CD4-positive, alpha-beta T cell treated with Interleukin-4 for 1 hour (primary cell): ENCODE measurements at places on chromosomes 6 and 20.

GRCh38 chr20:59580991-59581401 lies 23.3 kb upstream of the PHACTR3 start:
- DNase-seq = no peak

GRCh38 chr6:2714111-2714895 lies 36.4 kb downstream of the MYLK4 start:
- DNase-seq = no peak

GRCh38 chr6:51915098-51915497 lies 172.3 kb downstream of the PKHD1 start:
- DNase-seq = no peak

- no peak for DNase-seq
These were observed 31.5 kb upstream of the TBC1D32 start for GRCh38 chr6:121365536-121366521.

DNA sequence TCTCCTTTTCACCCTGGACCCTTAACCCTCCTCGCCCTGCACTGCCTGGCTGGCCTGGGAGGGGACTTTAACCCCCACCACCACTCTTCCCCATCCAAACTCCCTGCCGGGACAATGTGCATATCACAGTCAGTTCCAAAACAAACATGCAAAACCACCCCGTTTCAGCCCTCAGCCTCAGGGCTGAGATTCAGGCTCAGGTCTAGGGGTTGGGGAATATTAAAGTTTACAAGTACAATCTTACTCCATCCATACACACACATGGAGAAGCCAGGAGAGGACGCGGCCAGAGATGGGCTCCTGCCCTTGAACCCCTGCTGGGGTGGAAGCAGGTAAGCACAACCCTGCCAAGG lies 534 bp downstream of the KIAA1755 start:
- DNase-seq = no peak

- no peak for DNase-seq
These were observed 38.4 kb downstream of the KIF25 start for GRCh38 chr6:168035661-168036545.

DNA sequence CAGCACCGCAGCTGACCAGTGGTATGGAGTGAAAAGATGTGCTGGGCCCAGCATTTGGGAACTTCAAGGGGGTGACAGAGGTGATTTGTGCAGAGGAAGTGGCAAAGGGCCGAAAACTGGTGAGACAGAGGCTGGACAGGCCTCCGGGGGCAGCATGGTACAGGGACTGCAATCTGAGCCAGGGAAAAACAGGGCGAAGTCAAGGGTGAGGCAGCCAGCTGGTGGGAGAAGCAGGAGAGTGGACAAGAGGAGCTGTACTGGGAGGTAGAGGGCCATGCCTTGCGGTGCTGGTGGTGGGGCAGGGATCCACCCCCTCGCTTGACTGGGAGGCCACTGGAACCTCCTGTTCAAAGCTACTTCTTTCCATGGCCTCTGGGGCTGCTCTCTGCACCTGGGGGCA lies 7.3 kb upstream of the GFRA4 start:
- no peak for DNase-seq

- DNase-seq = no peak
These were observed 23.4 kb upstream of the INSM1 start for GRCh38 chr20:20344476-20344875.

GRCh38 chr6:37826188-37826587 lies 6.7 kb downstream of the ZFAND3 start:
- DNase-seq = no peak

- no peak for DNase-seq
These were observed 187.4 kb downstream of the TENT5A start for GRCh38 chr6:81565071-81565470.

DNA sequence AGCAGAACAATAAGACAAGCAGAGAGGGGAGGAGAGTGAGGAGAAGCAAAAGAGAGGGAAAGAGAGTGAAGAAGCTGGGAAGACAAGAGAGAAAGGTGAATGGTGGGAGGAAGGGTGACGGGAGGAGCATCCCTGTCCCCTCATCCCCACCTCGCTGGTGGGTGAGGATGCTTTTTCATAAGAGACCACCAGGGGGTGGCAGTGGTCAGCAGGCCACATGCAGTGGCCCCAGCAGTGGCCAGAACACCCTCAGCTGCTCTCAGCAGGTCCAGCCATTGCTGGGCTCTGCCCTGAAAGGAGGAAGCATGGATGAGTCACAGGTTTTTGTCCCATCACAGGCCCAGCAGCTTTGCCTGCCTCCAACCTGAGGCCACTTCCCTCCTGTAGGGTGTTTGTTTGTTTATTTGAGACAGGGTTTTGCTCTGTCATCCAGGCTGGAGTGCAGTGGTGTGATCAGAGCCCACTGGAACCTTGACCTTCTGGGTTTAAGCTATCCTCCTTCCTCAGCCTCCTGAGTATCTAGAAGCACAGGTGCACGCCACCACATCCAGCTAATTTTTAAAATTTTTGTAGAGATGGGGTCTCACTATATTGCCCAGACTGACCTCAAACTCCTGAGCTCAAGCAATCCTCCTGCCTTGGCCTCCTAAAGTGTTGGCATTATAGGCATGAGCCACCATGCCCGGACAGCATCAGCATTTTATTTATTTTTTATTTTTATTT lies 24.0 kb downstream of the FGD2 start:
- DNase-seq = peak; percentile 60

DNA sequence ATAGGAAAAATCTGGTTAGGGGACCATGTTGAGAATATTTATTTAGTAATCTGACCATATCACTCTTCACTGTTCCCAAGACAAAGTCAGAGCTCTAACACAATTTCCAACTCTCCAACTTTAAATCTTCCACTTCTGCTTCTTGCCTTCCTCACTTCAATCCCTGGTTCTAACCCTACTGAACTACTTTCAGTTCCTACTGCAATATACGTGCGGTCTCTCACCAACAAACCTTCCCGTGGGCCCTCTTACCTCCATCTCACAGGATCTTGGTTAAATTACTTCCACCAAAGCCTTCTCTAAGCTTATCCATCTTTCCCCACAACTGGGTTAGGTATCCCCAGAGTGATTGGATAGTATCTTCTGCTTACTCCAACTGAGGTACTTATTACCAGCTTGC lies 8.0 kb downstream of the EIF2S2 start:
- DNase-seq = no peak

DNA sequence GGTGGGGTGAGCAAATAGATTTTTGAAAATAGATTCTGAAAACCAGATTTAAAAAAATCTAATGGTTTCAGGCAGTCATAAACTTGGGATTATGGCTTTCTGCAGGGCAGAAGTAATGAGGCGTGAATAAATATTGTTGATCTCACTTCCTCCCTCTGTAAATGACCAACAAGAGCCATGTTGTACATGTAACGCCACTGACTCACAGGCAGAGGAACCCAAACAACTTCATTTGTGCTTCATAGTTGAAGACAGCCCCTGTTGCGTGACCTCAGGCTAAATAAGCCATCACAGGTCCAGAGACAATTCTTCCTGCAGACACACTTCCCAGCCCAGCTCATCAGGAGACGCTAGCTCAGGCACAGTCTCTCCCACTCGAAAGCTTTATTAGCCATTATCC lies 59.1 kb upstream of the F13A1 start:
- no peak for DNase-seq

DNA sequence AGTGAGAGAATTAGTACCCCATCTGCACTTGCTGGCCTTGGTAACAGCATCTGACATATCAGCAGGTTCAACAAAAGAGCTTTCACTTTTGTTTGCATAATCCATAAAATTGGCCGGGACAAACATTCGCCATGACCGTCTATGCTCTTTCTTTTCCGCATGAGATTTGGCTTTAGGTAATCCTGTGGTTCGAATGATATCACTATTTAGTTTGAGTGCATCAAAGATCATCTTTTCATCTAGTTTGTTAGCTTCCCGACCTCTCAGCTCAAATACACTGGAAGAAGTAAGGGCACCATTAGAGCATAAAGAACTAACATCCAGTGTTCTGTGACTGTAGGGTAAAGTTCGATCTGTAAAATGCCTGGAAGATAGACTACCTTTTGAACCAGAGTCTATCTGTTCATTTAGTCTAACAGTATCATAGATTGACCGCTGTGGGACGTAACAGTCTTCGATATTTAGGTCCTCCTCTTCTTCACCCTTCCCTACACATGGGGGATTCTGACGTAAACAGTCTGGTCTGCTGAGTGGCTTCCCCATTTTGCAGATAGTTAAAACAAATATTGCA lies 101.6 kb downstream of the DST start:
- no peak for DNase-seq

- DNase-seq = no peak
These were observed 52.6 kb upstream of the CCDC167 start for GRCh38 chr6:37552267-37552666.

DNA sequence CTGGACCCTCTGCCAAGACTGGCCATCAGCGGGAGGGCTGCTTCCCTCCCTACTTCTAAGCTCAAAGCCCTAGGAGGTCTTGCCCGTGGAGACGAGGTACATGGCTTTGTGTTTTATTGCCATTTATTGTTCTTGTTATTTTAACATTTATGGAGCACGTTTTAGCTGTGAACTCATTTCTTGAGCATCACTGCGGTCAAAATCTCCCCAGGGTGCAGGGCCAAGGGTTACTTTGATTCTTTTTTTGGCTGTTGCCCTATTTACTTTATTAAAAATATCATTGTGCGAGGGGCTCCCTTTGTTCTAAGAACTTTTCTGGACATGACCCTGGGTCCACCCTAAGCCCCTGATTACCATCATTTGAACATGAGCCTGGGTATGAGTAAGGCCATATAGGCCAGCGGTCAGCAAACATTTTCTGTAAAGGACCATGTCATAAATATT lies 51.6 kb downstream of the EYA2 start:
- no peak for DNase-seq

DNA sequence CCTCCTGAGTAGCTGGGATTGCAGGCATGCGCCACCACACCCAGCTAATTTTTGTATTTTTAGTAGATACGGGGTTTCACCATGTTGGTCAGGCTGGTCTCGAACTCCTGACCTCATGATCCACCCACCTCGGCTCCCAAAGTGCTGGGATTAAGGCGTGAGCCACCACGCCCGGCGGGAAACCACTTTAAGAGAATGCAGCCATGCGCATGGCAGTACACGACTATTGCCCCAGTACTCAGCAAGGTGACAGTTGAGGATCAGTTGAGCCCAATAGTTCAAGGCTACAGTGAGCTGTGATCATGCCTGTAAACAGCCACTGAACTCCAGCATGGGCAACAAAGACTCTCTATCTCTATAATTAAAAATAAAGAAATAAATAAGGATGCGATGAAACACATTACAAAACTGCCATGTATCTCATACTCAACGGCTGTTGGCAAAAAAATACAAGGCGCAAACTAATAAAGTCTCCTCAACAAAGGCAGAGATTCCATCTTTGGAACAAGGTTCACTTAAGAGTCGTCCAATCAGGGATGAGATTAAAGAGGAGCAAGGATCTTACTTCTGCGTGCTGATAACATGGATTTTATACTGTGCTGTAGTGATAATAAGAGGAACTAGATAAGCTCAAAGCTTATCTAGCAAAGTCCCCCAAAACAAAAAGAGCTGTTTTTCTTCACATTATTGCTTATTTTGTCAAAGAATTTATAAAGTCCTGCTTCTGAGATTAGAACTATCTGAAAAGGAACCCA lies 51.1 kb downstream of the STAU1 start:
- DNase-seq = no peak

GRCh38 chr6:43491750-43492661 lies 14.6 kb downstream of the TJAP1 start:
- no peak for DNase-seq

GRCh38 chr6:8831366-8832152 lies 396.2 kb upstream of the SLC35B3 start:
- DNase-seq = no peak

GRCh38 chr6:70208235-70208790 lies 94.6 kb downstream of the COL9A1 start:
- DNase-seq = no peak

DNA sequence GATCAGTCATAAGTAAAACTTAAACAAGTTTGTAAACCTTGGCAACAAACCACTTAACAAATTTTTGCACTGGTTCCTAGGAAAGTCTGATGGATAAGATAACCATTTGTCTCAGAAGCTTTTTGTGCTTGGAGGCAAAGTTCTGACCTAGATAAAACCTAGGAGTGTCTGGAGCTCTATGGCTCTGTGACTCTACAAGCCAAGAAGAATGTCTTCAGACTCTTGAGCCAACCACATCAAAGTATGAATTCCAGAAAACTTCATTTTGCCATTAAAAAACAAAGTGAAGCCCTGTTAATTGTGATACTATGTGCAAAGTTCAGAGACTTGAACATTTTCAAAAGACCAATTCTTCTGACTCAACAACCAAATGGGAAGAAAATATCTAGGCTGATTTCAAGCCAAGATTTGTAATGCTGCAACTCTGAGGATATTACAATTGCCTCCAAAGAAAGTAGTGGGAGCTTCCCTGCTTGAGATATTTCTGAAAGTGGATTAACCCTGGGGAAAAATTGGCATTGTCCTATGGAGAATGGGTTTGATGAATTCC lies 158.1 kb upstream of the FOXQ1 start:
- no peak for DNase-seq

DNA sequence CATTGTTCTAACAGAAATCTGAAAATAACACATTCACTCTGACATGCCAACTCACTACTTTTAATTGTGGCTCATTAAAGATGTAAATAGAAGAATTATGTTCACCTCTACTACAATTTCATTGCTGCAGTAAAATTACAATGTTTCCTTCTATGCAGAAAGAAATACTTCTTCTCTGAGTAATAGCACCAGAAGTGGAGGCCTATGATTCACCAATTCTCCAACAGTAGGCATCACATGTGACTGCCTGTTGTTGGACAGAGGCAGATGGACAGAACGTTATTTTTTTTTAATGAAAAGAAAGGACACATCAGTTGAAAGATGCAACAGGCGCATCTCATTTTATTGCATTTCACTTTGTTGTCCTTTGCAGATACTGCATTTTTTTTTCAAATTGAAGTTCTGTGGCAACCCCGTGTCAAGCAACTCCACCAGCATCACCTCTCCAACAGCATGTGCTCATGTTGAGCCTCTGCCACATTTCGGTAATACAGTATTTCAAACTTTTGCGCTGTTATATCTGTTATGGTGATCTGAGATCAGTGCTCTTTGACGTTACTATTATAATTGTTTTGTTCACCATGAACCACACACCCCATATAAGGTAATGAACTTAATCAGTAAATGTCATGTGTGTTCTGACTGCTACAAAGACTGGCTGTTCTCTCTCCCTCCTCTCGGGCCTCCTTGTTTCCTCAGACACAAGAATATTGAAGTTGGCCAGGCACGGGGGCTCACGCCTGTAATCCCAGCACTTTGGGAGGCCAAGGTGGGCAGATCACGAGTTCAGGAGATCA lies 121.4 kb downstream of the ATXN1 start:
- no peak for DNase-seq

GRCh38 chr6:89979481-89980119 lies 85.3 kb downstream of the GJA10 start:
- no peak for DNase-seq

GRCh38 chr20:50810063-50810462 lies 15.2 kb downstream of the BCAS4 start:
- DNase-seq = no peak
